ENCODE measurements at places on chromosomes 6 and 20.

- DNase-seq = no peak
Observed at GRCh38 chr6:137389150-137389704, 105.0 kb downstream of the OLIG3 start.

DNA sequence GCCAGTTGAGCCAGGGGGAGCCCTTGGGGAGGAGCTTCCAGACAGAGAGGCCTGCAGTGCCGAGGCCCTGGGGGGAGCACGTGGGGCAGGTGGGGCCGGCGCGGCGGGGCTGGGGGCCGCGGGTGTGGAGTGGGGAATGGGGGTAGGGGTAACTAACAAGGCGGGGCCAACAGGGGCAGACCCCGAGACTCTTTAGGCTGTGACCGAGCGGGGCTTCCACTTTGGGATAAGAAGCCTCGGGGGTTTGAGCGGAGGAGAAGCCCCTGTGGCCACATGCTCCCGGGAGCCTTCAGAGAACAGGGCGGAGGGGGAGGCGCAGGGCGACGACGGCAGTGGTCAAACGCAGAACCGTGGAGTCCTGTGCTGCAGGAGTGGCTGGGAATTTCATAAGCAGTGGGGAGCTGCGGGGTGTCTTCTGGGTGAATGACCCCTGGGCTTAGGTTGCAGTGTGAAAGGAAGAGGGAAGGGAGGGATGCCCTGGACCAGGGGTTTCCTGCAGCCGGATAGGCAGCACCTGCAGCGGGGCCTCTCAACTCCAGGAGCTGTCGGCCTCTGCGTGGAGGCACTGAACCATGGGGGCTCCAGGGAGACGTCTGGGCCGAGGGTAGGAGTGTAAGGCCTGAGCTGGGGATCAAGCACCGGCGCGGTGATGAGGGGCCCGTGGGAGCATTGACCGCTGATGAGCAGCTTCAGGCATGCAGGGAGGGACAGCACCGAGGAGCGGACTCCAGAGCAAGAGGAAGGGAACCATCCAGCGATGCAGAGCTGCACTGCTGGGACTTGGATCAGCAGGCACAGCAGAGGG, 121.0 kb downstream of the SYNDIG1 start:
- no peak for DNase-seq

DNA sequence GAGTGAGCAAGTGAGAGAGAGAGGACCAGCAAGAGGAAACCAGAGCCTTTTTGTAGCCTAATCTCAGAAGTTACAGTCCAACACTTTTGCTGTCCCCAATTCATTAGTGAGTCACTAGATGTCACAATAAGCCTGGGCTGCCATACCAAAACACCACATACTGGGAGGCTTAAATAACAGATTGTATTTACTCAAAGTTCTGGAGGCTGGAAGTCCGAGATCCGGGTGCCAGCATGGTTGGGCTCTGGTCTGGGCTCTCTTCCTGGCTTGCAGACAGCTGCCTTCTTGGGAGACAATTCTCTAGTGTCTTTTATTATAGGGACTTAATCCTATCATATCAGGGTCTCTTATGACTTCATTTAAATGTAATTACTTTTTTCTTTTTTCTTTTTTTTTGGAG, 50.7 kb upstream of the FERMT1 start:
- DNase-seq = no peak

DNA sequence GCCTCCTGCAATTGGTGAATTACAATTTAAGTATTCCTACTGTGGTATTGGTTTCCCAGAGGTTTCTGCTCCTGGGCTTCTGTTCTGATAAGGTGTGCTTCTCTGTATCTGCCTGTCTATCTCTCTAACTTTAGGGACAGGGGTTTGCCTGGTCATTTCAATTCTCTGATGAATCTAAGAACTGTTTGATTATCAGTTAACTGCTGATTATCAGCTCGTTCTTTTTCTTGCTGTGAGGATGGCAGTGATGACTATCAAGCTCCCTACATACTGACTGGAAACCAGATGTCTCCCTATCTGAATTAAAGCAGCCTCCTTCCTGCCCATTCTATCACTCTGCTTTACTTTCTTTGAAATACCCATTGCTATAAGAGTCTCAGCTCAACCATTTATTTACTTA, 120.5 kb downstream of the INSM1 start:
- no peak for DNase-seq

DNA sequence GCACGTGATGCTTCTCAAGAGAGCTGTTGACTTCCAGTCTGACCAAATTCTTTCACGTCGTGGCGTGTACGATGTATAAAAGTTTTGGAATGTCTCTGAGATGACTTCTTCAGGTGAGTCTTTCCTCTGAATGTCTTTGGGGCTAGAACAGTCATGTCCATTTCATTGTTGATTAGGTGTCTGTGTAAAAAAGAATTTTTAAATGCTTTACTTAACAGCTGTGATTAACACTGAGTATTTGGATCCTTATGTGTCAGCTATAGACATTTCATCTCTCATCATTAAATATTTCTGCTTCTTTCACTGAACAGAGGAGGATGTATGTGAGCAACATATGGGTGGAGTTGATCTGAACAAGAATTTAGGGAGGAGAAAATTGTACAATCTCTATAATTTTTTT, 29.3 kb upstream of the KIF13A start:
- DNase-seq = no peak

DNA sequence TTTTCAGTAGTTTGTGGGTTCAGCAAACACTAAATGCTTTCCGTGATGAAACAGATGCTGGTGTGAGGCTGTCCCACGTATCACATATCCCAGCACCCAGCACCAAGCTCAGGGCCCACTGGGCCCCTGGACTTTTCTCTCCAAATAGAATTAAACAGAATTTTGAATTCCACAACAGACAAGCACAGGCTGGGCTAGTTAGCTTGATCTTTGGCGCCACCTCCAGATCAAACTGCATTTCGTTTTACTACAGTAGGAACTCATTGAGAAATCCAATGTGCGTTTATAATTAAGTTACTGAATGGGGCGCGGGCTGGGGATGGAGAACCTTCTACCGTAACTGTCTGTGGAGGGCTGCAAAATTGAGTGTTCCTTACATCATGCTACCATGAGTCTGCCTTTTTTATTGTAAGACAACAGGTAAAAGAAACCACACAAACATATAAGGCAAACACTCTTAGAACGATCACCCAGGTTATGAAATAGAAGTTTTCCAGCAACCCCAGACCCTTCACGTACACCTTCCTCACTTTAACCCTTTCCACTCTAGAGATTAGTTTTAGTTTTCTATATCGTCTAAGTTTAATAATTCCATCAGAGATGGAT, 107.8 kb downstream of the ZFP64 start:
- DNase-seq = no peak

DNA sequence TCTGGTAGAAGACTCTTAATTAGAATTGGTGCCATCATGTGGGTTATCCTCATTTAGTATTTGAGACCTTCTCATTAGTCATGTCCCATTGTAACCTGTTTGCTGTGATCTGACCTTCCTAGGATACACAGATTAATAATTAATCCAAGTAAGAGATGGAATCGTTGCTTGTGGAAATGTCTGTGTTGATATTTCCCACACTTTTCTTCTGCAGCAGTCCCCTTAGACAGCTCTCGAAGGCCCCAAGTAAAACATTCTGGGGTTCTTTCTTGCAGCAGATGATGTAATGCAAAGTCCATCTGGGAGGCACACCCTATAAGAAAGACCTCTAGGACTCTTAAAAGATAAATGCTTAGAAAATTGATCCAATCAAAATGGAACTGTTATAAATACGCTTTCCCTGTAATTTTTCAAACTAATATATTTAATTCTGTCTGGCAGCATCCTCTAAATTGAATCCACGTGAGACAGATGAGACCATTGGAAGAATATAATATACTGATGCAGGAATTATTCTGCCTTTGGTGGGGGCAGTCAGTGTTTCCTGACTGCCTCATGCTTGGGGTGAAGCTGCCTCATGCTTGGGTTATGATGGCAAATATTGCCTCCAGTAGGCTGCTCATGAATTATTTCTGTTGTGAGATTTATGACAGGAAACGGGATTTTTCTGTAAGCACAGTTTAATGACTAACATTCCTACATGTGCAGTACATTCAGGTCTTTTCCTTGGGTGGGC, 54.5 kb upstream of the ARMC2 start:
- DNase-seq = no peak

DNA sequence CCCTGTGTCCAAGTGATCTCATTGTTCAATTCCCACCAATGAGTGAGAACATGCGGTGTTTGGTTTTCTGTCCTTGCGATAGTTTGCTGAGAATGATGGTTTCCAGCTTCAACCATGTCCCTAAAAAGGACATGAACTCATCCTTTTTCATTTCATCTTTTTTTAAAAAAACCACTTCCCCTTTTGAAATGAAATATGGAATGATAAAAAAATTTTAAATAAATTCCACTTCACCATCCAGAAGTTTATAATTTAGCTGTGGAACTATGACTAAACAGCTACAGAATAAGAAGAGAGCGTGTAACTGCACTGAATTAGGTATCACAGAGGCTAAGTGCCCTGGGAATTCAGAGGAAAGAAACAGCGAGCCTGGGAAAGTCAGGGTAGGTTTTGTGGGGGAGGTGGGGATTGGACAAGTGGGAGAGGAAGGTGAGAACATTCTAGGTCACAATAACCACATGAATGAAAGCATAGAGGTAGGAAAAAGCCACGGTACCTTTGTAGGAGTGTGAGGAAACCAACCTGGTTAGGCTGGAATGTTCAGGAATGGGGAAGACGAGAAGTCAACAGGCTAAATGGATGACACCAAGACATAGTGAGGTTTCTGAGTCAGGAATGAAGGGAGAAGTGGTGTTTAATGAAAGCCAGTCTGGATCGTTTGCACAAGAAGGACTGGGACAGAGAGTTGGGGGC, 11.0 kb downstream of the TRIM10 start:
- no peak for DNase-seq

DNA sequence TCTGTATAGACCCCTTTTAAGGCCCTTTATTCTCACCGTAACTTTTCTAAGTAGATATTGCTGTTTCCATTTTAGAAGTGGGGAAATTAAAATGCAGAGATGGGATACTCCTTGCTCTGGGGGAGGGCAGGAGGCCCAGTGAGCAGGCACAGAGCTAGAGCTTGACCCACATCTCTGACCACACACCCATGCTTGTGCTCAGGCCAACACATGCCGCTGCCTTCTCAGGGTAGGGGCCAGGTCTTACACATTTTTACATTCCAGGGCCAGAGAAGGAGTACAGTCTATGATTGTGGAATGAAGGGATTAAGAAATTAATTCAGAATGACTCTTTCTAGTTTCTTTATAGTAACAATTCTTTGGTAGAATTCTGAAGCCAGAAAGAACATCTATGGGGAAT, 104.8 kb downstream of the SOBP start:
- DNase-seq = no peak

GRCh38 chr6:53227847-53228246, 79.2 kb upstream of the GCM1 start:
- DNase-seq = no peak

DNA sequence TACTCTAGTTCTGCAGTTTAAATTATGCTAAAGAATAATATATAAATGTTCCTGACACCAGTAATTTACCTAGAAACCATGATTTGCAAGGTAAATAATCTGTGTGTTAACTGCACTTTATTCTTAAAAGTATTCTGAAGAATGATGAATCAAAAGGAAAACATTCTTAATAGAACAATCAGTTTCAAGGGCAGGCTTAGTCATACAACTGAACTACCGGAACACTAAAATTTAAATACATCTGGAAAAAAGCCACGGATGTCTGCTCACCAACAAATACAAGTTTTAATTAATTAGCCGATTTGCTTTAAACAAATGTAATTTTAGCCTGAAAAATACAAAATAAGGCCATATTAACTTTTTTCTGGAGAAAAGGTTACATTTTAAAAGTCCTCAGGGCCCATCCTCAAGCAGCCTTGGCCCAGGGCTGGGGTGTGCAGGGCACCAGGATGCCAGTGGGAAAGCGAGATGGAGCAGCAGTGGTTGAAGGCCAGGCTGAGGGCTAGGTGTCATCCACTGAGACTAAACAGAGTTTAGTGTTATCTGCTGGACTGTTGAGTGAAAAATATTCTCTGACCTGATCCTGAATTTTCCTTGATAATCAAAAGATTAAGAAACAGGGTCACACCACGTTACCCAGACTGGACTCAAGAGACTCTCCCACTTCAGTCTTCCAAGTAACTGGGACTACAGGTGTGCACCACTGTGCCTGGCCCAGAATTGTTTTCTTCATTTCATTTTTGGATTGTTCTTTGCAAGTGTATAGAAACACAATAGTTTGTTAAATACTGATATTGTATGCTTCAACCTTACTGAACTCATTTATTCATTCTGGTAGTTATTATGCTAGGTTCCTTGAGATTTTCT, 88.2 kb upstream of the DST start:
- peak; percentile 44 for DNase-seq

- DNase-seq = no peak
Observed at GRCh38 chr6:110054664-110055386, 76.7 kb downstream of the GPR6 start.

Measured in BJ (cell line).